Activated CD4-positive, alpha-beta T cell treated with anti-CD3 and anti-CD28 coated beads for 4 hours (primary cell): ENCODE measurements at places on chromosomes 5 and 9.
A peak's percentile ranks its signal among the peaks of the same experiment; 100 is the strongest.

DNA sequence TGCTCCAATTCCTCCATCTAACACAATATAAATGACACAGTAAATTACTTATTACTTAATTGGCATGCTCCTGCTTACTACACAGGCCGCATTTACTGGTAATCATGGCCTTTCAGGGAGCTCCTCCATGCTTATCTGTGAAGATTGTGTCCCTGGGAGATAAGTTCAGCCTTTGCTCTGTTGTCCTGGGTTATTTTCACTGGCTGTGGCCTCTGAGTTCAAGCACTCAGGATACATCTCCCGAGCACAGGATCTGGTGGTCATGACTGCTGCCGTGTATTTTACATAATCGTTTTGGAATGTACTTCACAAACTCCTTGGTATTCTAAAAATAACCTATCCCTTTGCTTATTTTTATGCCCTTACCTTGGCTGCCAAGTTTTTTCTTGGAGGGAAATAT is 215.7 kb downstream of the ICE1 start:
- DNase-seq: no peak

DNA sequence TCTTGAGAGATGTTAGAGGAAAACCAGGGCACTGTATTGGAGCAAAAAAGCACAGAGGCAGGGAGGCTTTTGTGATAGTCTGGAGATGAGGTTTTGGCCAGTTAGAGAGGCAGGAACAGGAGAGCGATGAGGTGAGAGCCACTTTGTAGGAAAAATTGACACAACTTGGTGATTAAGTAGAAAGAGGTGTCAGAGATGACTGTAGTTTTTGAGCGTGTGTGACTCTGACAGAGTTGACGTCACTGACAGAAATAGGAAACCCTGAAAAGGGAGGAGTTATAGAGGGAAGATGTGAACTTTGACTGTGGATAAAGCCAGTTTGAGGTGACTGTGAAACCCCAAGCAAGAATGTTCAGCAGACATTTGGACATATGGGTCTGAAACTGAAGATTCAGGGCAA is 15.7 kb downstream of the NFX1 start:
- DNase-seq: no peak

DNA sequence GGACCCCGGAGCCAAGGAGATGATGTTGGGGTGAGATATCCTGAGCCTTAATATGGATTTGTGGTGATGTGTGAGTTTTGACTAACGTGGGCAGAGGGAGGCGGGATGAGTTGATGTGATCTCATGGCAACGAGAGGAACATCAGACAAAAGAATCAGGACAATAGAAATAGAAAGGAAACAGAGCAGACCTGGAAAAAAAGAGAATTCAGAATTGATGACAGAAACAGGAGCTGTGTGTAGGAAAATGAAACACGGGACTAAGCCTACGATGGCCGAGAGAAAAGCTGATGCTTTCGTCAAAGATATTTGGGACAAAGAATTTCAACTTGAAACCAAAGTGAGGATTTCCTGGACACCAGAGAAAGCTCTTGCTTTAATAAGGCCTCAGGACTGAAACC is 10.9 kb downstream of the PRKACG start:
- DNase-seq: no peak

DNA sequence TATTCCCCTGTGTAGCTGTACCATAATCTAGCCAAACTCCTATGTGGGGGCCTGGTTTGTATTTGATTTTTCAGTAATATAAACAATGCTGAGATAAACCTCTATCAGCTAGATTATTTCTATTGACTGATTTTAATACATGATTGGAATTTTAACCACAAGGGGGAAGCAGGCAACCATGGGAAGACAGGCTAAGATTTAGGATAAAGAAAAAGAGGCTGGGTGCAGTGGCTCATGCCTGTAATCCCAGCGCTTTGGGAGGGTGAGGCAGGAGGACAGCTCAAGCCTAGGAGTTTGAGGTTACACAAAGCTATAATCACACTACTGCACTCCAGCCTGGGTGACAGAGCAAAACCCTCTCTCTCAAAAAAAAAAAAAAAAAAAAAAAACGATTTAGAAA is 18.1 kb upstream of the GPX3 start:
- no peak for DNase-seq

GRCh38 chr9:100549048-100549447 is 28.8 kb upstream of the CAVIN4 start:
- DNase-seq: no peak

GRCh38 chr5:56649569-56649968 is 165.8 kb upstream of the MAP3K1 start:
- DNase-seq: no peak

- no peak for DNase-seq
Measured at GRCh38 chr9:121593066-121593465, 58.4 kb upstream of the DAB2IP start.

DNA sequence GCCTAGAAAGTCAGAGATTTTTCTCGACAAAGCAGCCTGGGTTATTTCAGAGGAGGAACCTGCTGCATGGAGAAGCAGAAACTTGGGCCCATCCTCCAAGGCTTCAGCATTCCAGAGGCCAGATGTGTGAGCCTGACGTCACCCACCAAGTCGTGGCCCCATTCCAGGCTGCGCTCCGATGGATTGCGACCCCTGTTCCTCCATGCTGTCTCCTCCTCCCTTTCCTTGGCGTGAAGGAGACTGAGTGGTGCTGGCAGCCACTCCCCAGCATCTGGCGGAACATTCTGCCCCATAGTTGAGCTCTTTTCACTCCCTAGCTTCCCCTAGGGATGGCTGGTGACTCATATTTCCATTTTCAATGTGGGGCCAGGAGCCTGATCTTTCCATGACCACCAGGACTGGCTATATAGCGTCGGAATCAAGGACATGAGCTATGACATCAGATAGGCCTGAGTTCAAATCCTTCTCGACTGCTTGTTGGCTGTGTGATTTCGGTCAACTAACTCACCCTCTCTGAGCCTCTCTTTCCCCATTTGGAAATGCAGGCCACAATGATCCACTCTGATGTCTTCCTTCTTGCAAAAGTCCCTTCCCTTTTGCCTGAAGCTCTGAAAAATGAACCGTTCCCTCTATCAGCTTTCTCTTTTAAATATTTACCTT is 24.5 kb upstream of the DUSP1 start:
- no peak for DNase-seq

GRCh38 chr5:22593592-22593991 is 259.6 kb downstream of the CDH12 start:
- DNase-seq: no peak

- DNase-seq: no peak
Measured at GRCh38 chr9:108113596-108113995, 624.0 kb upstream of the KLF4 start.

DNA sequence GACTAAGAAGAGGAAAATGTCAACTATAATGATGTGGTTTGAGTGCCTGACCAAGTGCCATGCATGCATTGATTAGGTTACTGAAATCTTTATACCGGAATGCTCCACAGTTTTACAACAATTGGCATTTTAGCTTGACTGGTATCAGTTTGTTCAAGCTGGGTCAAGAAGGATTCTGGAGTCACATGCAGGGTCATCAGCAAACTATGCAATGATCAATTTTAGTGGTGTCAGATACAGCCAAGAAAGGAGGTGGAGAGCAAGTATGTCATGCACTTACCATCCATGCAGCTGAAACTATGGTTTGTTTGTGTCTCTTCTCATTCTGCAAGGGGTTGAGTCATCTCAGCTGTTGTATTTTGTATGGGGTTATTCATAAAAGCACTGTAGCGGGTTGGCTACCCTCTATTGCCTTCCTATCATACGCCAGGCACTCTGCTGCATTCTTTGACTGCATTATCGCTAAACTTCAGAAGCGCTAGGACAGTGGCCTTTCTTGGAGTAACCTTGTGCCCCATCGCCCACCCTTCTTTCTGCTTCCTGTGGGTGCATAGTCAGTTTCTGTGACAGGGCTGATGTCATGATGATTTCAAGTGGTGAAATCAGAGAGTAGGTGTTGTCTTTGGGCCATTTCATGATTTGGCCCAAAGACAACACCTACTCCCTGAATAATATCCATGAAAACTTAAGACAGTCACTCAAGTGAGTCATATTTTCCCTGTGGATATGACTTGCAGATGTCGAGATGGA is 145.4 kb downstream of the MTX3 start:
- DNase-seq: no peak

DNA sequence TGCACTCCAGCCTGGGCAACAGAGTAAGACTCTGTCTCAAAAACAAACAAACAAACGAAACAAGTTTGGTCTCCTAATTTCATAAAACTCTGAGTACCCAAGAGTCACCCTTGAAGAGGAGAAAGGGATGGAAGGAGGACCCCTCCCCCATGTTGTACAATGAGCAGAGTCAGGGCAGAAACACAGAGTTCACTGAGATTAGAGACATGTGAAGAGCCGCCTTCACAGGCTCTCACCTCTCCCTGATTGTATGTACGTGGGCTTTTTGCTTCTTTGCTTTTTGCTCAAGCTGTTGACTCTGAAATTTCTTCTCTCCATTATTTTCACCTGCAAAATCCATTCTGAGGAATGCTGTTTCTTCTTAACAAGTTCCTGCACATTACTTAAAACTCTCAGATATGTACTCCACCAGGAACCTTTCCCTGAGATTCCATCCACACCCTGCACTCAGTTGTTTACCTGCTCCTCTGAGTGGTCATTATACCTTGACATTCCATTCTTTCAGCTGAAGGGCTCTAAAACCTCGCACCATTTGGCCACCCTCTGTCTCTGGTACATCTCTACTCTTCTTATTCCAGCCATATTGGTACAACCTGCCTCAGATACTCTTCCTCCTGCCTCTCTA is 44.4 kb upstream of the ABCA1 start:
- DNase-seq: no peak

- no peak for DNase-seq
Measured at GRCh38 chr5:32443145-32443540, 1.4 kb downstream of the ZFR start.

DNA sequence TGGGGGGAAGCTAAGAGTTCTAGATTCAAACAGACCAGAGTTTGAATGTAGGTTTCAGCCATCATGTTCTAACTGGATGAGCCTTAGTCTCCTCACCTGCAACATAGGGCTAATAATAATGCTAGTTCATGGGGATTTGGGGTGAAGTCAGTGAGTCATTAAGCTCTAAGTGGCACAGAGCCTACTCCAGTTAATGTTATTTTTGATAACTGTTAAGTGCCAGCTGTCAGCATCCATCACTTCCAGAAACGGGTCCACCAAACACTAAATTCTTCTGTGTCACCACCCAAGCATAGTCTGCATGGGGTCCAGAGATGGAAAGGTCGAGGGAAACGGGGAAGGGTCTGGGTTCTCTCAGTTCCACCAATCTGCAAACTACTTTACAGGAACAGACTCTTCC is 1.8 kb upstream of the TSC1 start:
- DNase-seq: no peak

DNA sequence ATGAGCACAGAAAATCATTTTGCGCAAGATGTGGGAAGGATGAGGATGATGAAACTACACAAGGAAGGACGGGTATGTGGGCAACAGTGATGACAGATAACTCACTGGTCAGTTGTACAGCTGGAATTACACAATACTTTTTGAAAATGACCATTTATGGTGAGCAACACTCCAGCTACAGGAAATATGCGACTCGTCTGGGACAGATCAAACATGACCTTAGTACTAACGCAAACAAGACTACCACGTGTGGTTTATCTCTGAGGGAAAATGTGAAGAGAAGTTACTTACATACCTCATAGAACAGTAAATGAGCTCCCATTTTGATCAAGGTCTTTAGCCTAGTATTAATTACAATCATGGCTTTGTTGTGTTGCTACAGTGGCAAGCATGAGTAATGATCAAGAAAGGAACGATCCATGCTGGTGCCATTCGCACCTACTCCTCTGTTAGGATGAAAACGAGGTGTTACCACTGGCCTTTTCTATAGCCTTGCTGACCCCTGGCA is 456.9 kb downstream of the BNC2 start:
- no peak for DNase-seq

GRCh38 chr5:41094871-41095270 is 23.7 kb upstream of the MROH2B start:
- DNase-seq: no peak

DNA sequence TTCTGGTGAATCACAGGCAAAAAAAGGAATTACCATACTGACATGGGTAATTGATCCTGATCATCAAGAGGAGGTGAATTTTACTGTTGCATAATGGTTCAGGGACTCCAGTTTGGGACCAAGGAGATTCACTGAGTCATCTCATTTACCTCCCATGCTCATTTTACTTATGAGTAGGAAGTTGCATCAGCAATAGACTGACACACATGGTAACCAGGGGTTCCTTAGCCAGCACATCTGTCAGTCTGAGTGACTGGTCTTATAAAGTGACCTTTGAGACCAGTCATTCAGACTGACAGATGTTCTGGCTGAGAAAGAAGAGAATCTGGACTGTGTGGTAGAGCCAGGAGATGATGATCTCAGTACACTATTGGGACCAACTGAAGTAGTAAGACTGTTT is 384.6 kb upstream of the CD180 start:
- no peak for DNase-seq

GRCh38 chr9:16516891-16517290 is 353.6 kb downstream of the BNC2 start:
- no peak for DNase-seq

DNA sequence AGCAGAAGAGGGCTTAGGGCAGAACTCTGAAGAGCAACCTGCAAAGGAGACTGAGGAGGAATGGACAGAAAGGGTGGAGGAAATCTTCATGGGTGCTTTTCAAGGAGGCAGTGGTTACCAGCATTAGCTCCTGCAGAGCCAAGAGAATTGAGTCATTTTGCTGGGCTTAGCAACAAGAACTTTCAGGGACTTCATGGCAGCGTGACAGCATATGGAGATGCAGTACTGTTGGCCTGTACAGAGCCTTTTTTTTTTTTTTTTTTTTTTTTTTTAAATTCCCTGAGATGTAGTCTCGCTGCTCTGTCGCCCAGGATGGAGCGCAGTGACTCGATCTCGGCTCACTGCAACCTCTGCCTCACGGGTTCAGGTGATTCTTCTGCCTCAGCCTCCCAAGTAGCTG is 296.0 kb upstream of the DMRT1 start:
- no peak for DNase-seq

DNA sequence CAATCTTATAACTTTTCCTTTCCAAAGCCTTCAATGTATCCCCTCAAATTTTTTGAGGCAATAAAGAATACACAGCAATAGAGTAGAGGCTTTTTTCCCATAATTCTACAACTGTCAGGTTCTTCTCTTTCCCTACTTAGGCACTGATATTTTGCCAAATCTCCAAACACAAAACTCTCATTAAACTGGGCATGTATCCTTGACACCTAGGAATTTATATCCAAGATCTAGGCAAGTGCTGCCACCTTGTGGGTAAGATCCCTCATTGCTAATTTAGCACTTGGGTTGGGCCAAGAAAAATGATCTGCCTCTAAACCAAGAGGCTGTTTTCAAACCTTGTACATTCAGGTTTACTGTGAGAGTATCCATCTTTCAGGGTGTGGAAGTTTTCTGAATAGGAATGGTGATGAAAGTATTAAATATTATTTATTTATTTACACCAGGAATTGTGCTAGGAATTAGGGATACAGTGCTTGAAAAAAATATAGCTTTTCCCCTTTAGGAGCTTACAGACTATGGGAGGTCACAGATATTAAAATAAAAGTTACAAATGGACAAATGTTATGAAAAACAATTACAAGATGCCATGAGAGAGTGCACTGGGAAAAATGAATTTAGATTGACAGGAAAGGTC is 17.6 kb downstream of the TSTD2 start:
- DNase-seq: peak; percentile 57
